Adrenal gland (tissue), 19 donors: ENCODE measurements at places on chromosomes 7 and 10. TPM values are rescaled to one million over a fixed set of nuclear protein-coding genes. Genes with fewer than 3 reads are reported as not detected.

DNA sequence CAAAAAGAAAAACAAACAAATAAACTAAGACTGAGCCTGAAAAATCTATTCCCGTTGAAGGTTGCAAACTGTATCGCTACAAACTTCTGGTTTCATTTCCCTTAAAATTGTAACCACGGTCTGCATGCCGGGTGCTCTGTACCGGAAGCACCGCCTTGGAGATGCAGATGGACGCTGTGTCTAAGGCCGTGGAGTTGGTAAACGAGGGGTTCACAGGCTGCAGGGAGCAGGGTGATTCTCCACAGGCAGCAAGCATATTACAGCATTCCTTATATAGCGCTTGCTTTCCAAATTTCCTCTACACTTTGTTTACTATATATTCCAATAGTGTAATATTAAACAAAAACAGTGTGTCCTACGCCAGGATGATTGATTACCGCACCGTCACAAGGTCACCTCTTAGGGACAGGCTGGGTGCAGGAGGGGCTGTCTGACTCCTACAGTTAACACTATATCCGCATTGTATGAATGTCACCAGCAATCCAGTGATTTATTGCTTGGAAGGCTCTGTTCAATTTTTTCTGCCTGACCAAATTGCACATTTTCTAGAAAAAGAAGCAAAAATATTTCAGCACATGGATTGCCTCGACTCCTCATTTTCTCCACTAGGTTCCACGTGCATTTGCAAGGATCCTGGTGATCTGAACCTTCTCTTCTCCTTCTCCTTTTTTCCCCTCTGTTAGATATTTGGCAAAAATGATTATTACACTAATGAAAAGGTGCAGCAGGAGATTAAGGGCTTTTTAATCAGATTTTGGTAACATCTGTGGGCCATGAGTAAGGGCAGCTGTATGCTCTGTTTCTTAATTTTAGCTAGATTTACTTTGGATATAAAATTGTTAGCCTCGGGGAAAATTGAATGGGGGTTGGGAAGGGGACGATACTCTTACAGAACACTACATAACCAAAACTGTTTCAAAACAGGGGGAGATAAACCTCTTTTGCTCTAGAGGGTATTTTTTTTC lies 325.8 kb upstream of the MGMT start:
- DNase-seq = no peak
- no peaks in the 10 kb centered on the region for H3K36me3 ChIP-seq
- H3K4me3 ChIP-seq = no peak overlapping the region
- H3K4me1 ChIP-seq = no peaks in the 10 kb centered on the region
- H3K27ac ChIP-seq = no peak overlapping the region

GRCh38 chr10:16527452-16527851 lies 5.8 kb upstream of the C1QL3 start:
- no peaks in the 10 kb centered on the region for H3K4me1 ChIP-seq
- no peak overlapping the region for H3K27ac ChIP-seq
- no peaks in the 10 kb centered on the region for H3K36me3 ChIP-seq
- H3K4me3 ChIP-seq = no peak overlapping the region

DNA sequence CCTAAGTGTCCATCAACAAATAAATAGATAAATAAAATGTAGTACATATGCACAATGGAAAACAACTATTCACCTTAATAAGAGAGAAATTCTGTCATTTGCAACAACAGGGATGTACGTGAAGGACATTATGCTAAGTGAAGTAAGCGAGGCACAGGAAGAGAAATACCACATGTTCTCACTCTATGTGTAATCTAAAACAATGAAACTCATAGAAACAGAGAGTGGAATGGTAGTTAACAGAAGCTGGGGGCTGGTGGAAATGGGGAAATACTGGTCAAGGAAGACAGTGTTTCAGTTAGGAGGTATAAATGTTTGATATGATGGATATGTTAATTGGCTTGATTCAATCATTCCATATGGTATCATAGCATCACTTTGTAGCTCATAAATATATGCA lies 43.1 kb downstream of the ARL4A start:
- no peaks in the 10 kb centered on the region for H3K36me3 ChIP-seq
- H3K27ac ChIP-seq = no peak overlapping the region
- no peaks in the 10 kb centered on the region for H3K4me1 ChIP-seq
- no peak for DNase-seq

- no peaks in the 10 kb centered on the region for H3K27me3 ChIP-seq
- no peaks in the 10 kb centered on the region for H3K4me1 ChIP-seq
- H3K36me3 ChIP-seq = no peaks in the 10 kb centered on the region
- no peak overlapping the region for H3K27ac ChIP-seq
These were observed 182.8 kb downstream of the CREB5 start for GRCh38 chr7:28595076-28595475.

DNA sequence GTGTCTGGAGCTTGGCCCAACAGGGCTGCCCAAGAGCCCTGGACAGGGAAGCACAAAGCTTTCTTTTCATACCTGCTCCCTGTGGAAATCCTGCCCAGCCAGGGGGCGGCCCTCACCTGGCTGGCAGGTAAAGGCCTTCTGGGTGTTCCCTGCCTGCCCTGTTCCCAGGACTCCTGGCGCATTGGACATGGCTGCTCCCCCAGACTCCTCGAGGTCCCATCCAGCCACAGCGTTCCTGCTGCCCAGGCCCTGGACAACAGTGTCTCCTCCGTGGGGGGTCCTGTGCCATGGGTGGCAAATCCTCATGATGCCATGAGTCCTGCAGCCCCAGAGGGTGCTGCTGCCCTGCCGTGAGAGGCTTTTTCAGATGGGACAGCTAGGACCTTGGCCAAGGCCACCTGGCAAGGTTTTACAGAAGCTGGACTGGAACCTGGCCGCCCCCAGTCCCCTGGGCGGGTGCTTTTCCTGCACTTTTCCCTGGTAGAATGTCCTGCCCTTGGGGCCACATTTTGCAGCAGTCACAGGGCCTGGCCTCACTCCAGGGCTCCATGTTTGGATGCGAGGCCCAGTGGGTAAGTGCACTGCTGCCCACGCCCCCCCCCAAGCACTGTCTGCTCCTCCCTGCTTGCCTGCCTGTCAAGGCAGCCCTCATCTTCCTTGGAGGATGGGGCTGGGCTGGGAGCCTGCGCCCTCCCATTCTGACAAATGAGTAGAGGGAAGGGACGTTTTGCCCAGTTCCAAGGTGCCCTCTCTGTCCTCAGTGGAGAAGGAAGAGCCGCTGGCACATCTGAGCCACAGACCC lies 60.7 kb downstream of the LHPP start:
- H3K4me1 ChIP-seq = peaks cover 33% of the 10 kb centered on the region
- H3K27me3 ChIP-seq = no peaks in the 10 kb centered on the region
- DNase-seq = peak; percentile 75
- H3K36me3 ChIP-seq = no peaks in the 10 kb centered on the region
- no peak overlapping the region for H3K4me3 ChIP-seq

- no peak overlapping the region for H3K4me3 ChIP-seq
- H3K4me1 ChIP-seq = peaks cover 11% of the 10 kb centered on the region
- no peaks in the 10 kb centered on the region for H3K27me3 ChIP-seq
- no peak overlapping the region for H3K27ac ChIP-seq
These were observed 128.8 kb downstream of the CALN1 start for GRCh38 chr7:72283309-72283708.

- peaks cover 26% of the 10 kb centered on the region for H3K4me1 ChIP-seq
- peak overlapping the region; percentile 56 for H3K4me3 ChIP-seq
- peak overlapping the region; percentile 92 for H3K27ac ChIP-seq
- no peaks in the 10 kb centered on the region for H3K27me3 ChIP-seq
These were observed 510 bp downstream of the ZSWIM8 start for GRCh38 chr10:73785721-73786511.

DNA sequence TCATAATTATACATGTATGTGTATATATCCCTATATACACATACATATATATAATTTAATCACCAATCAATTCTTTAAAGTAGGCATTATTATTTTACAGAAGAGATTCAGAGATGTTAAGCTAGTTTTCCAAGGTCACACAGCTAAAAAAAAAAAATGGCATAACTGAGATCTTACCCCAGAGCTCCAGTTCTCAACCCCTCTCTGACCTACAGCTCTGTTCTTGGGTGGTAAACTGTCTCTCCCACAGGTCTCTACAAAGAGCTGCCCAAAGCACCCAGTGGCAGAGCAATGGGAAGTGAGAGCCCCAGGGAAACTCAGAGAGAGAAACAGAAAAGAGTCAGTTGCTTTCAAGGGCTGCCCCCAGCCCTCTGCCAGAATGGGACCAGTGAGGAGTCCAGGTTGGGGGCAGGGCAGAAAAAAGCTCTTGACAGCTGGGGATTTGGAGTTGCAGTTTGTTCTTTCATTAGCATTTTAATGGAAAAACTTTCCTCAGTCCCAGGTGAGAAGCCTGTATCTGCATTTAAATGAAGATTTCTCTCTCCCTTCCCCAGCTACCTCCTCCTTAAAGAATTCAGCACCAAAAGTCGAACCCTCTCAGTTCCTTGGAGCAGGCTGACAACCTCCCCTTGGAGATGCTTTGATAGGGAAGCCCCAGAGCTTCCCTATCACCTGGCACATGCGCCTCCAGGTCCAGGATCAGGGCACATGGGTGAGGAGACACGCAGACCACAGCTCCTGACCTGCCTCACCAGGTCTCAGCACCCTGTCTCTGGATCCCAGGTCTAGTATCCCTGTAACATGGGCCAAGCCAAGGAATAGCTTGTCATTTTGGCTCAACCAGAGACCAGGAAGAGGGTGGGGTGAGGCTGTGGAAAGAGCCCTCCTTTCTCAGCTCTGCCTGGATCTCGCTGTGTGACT lies 388.1 kb downstream of the PLXNA4 start:
- DNase-seq = no peak
- no peak overlapping the region for H3K4me3 ChIP-seq
- H3K27ac ChIP-seq = no peak overlapping the region
- no peaks in the 10 kb centered on the region for H3K36me3 ChIP-seq
- no peaks in the 10 kb centered on the region for H3K4me1 ChIP-seq
- H3K27me3 ChIP-seq = no peaks in the 10 kb centered on the region

- H3K27me3 ChIP-seq = no peaks in the 10 kb centered on the region
- H3K4me1 ChIP-seq = no peaks in the 10 kb centered on the region
- no peak for DNase-seq
- no peak overlapping the region for H3K4me3 ChIP-seq
- no peaks in the 10 kb centered on the region for H3K36me3 ChIP-seq
- H3K27ac ChIP-seq = no peak overlapping the region
These were observed 151.0 kb downstream of the NRF1 start for GRCh38 chr7:129762387-129762969.

DNA sequence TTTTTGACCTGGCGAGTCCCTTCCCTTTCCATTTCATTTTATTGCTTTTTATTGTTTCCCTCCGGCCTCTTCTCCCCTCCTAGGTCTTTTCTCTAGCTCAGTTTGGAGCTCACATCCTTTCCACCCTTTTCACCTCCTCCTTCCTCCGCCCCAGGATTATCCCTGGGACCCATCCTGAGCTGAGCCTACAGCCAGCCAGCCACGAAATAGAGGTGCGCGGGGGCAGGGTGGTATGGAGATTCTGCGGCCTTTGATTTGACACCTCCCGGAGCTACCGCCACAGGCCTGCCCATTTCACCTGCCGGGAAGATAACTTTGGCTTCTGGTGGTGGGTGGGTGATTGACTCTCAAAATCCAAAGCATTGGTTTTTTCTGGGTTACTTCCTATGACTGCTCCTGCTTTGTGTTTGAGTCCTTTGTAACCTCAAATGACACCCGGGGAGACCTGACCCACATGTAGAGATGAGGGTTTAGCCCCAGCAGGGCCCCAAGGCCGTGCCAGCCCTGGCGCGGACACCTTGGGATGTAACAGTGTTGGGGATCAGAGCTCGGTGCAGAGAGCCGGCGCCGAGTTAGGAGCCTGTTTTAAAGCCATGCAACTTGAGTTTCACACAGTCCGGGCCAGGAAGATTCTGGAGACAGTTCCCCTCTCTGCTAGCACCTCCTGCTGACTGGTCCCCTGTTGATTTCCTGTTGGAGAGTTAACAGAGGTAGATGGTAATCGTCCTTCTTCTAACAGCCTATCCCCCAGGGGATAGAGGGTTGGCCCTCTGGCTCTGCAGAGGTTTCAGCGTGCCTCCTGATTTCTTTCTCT lies 1.5 kb downstream of the DUSP5 start:
- H3K27ac ChIP-seq = peak overlapping the region; percentile 95
- peak overlapping the region; percentile 68 for H3K4me3 ChIP-seq
- DNase-seq = peak; percentile 55

AIFM2 gene
- 31.2 TPM for polyA plus RNA-seq

HUS1 gene
- polyA plus RNA-seq = 8.9 TPM

HMX2 gene
- polyA plus RNA-seq = not detected
